ENCODE measurements at places on chromosomes 3 and 15.

DNA sequence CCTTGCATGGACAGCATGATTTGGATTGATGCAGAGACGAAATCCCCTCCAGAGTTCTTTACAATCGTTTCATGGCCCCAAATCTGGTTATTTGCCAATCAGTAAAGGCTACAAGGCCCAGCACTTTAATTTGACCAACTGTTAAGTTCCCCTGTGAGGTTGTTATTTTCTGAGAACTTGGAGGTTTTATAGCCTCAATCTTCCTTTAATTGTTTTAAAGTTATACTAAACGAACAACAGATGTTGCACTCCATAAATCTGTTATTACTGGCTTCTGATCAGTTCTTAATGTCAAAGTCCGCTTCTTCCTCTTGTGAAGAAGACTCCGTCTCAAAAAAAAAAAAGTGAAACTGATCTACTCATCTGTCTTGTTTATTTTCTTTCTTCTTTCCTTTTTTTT is 30.8 kb downstream of the LARP6 start:
- DNase-seq: no peak

DNA sequence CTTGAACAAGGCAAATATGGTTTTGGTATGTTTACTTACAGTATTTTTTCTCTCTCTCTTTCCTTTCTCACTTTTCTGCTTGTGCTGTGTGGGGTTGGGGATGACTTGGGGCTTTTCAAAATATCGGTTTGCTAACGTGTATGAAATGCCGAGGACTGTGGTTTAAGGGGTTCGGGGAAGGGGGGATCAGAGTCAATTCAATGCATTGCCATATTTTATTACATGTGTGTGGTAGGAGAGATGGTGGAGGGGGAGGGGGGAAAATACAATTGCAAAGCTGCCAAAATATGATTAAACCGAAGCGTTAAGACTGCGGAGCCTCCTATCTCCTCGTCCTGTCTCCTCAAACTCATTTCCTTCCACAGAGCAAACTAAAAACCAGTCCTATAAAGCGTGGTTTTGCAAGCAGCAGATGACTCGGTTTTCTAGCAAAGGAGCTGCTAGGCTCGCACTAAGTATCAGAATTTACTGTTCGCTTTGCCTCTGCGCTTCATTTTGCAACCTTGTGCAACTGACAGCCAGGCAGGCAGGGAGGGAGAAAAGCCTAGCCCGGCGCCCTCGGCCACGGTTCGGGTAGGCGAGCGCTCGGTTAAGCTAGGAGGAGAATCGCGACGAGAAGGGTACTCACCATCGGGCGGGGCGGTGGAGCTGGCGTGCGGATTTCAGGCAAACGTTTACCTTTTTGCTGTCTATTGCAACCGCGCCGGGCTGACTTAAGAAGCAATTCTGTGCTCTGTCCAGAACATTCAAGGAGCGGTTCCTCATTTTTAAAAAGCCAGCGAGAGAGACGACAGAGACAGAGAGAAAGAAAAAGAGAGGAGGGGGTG is 4.0 kb upstream of the NR2F2 start:
- DNase-seq: no peak

DNA sequence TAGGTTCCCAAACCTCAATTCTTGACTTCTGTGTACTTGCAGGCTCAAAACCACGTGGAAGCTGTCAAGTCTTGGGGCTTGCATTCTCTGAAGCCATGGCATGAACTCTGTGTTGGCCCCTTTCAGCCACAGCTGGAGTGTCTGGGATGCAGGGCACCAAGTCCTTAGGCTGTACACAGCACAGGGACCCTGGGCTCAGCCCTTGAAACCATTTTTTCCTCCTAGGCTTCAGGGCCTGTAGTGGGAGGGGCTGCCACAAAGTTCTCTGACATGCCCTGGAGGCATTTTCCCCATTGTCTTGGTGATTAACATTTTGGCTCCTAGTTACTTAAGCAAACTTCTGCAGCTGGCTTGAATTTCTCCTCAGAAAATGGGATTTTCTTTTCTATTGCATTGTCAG is 135.4 kb downstream of the ATG7 start:
- DNase-seq: no peak

DNA sequence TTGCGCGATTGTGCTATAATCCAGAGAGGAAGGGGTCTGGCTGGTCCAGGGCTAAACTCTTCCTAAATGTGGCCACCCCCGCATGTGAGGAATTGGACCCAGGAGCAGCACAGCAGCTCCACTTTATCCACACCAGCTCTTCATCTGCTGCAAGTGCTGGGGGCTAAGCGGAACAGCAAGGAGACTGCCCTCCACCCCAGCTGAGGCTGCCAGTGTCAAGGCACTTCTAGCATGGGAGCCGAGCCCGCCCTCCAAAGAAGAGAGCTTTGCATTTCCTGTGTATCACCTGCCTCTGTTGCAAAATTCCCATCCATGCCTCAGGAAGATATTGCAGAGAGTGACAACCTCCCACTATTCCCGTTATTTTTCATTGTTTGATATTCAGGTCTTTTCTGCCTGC is 333.6 kb downstream of the ARRDC4 start:
- DNase-seq: no peak

GRCh38 chr3:146196789-146197188 is 35.8 kb upstream of the PLOD2 start:
- DNase-seq: no peak

DNA sequence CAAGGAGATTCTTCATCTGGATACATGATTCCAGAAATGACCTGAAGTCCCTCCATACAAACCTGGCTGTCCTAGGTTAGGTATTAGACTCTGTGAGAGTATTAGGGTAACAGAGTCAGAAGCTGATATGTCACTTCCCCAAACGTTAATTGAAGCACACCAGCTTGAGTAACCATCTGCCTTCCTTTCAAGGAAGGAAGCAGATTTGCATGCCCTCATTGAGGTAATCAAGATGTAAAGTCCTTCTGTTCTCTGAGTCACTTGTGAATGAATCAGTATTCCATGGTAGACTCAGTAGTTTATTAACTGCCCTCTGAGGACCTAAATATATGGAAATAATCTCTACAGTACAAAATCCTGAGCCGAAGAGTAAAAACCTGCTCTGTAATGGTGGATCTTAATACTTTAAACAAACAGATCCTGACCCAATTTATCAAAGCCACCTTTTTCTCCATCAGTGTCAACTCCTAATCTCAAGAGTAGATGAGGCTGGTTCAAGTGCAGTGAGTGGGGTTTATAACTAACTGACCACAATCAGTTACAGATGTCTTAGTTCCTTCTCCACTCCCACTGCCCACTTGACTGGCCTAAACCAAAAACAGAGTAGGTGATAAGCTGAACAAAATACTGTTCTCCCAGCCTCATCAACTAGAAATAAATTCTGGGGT is 246.2 kb upstream of the CHRM5 start:
- DNase-seq: no peak

DNA sequence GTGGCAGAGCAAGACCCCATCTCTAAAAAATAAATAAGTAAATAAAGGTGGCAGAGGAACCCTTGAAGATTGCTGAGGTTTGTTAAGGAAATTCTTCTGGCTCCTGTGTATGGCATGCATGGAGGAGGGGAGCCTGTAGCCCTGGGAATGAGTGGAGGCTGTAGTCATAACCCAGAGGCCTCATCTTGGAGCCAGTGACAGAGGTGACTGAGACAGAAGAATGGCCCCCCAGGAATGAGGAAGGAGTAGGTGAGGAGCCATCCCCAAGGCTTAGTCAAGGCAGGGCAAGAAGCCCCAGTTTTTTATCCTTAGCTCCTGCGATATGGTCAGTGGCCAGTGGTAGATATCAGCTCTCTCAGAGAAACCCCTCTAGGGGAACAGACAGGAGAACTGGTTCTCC is 46.5 kb downstream of the BSN start:
- no peak for DNase-seq
